ENCODE measurements at places on chromosomes 7 and 10.

DNA sequence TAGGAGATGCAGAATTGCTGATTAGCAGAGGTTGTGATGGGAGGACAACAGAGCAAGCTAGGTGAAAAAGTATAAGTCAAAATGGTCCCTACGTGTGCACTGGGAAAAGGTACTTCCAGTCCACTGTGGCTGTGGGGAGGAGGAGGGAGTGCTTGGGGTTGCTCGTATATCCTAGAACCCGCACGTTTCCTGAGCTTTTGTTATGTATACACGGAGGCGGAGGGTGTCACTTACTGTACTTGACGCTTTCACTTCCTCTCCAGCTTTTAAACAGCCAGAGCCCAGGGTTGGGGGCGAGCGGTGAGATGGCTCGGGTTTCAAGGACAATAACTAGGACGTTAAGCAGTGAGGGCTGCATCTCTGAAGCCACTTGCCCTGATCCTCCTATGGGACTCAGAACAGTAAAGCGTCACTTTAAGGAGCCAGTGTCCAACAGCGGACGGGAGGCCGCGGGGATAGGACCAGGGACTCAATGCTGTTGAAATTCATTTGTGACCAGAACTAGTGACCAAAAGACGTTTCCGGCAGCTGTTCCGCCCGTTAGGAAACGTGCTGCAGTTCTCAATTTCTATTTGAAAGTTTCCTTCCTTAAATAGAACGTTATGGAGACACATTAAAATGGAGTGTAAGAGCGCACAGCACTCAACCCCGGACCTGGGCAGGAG, 985 bp upstream of the ETV1 start:
- no peak for DNase-seq

DNA sequence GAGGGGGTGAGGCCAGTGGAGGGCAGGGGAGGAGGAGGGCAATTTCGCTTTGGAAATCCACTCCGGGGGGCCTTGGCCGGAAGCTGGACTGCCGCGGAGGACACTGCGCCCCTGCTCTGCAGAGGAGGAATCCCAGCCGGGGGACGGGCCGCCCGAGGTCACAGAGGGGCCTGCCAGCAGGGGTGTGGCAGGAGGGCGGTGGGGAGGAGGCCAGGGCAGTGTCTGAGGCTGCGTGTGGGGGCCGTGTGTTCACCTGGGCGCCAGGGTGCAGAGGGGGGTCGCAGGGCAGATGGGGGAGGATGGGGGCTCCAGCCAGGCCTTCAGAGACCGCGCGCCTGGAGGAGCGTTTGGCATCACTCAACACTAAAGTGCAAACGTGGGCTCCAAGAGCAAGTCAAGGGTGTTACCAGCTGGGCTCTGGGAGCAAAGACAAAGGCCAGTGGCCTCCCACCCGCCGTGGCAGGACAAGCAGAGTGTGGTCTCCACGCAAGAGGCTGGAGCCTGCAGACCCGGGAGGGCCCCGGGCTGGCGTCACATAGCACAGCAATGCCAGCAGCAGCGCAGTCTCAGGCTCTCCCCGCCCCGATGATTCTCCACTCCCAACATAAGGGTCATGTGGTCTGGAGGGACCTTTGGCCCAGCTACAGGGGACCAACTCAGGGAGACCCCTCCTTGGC, 45.3 kb upstream of the DNAJB6 start:
- DNase-seq: no peak

DNA sequence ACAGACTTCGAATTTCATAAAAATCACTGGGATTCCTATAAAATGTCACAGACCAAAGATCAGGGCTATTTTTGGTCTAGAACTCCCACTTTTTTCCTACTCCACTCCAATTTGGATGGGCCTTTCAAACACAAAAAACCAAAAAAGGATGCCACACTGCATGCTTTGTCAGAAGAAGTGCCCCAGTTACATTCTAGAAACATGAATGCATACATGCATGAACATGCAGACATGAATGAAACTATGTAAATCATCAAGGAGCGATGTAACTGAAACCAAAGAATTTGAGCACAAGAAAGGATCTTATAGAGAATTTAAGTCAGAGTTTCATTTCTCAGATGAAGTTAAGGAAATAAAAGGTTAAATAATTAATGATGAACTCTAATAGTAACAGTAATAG, 31.8 kb upstream of the FAM133B start:
- no peak for DNase-seq

GRCh38 chr7:156224833-156225225, 412.6 kb upstream of the SHH start:
- no peak for DNase-seq

DNA sequence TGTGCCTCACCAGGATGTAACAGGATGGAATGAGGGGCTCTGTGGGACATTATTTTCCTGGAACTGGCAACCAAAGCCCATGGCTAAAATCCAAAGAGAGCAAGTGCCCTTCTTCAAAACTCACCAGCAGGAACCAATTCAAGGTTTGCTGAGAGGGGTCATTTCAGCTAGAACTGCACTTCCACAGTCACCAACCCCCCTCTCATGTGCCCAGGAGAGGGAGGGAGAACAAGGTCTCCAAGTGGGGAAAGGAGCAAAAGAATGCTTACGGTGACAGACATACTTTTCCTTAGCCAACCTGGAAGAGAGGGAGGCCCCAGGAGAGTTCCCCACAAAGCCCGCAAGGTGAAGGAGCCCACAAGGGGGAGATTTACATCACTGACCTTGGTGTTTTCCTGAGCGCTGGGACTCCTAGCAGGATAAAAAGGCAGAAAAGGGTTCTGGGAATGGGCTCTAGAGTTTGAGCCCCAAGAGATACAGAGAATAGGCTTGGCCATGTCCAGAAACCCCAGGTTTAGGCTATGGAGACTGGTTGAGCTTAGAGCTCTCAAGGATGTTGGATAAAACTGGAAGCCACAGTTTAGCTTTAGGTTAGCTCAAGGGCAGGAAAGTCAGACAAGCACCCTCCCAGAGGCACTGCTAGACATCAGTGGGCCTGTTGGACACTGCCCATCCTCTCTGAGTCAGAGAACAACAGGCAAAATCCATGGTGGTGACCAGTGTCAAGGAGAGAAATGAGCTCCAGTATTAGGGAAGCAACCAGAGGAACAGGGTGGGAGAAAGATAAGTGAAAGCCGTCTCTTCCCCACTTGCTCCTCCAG, 63.9 kb upstream of the GHITM start:
- no peak for DNase-seq

DNA sequence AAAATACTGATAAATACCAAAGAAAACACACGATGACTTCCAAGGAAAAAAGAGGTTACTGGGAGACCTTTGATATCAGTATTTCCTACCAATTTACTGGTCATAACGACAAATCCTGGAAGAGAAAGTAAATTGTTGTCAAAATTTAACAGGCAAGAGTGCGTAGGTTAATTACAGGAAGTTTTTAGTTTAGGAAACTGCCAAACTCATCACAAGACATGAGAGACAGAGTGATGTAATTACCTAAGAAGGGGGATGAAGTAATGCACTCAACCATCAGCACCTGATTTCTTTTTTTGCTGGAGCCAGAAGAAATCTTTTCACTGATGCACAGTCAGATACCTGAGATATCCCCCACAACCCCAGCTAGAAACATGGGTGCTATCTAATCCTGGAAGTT, 16.8 kb downstream of the MACC1 start:
- DNase-seq: no peak

DNA sequence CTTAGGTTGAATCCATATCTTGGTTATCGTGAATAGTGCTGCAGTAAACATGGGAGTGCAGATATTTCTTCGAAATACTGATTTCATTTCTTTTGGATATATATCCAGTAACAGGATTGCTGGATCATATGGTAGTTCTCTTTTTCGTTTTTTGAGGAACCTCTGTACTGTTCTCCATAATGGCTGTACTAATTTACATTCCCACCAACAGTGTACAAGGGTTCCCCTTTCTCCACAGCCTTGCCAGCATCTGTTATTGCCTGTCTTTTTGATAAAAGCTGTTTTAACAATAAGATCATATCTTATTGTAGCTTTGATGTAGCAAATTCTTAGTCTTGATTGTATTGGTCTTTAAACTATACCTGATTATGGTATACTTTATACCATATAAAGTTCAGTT, 45.3 kb downstream of the ZNRF2 start:
- DNase-seq: no peak

DNA sequence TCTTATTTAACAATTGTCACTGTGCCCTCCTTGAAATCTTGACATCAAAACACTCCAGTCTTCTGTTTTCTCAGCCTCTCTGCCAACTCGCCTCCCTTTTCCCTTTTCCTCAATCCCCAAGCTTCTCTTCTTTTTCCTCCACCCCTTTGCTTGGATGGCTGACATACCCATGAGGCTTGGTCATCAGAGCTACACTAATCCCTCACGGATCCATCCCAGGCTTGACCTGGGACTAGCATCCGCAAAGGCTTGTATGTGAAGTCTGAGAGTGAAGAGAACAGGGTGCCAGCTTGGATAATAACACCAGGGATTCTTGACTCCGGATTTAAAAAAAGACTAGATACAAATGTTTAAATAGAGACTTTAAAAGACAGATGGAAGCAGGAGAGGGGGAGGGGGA, 428.8 kb upstream of the C7orf33 start:
- no peak for DNase-seq

- no peak for DNase-seq
These were observed 142.8 kb downstream of the LRRC4 start for GRCh38 chr7:127888411-127888810.

GRCh38 chr10:67837541-67838314, at the start of gene DNAJC12:
TSS of gene DNAJC12 (minus strand) at chr10:67838188. CDS start at chr10:67838011, 177 bp downstream.
- DNase-seq: no peak

DNA sequence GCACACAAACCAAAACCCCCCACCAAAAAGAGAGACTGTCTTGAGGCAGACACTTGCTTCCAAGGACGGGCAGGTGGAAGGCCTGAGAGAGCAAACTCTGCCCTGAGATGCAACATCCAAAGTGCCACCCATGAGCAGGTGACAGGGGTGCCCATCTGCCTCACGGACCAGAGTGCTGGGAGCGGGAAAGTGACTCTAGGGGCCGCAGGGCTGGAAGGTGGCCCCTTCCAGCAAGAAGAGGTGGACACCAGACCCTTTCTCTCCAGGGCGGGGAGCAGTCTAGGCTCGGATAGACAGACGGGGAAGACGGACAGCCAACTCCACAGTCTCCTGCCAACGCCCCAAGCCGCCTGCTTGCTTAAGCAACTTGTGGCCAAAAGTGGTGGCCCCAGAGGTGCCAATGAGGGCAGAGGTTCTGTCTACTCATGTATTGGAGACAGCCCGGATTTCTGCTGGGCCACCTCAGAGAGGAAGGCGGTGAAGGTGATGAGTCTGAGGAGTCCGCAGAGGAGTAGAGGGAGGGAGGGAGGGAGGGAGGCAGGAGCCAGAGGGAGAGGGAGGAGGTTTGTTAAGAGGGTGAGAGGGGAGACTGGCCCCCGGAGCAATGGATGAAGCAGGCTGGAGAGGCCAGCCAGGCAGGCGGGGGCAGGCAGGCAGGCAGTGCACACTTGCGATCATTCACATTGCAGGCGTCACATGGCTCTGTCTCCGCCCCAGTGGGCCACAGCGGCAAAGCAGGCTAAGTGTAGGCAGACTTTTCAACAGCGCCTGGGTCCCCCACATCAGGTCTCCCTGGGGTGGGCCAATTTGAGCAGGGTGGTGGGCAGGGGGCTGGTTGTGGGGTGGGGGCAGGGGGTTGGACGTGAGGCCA, 65.6 kb downstream of the SLC29A4 start:
- DNase-seq: no peak

- DNase-seq: no peak
These were observed 181.8 kb upstream of the CSTF2T start for GRCh38 chr10:51881213-51881612.

- no peak for DNase-seq
These were observed 37.2 kb downstream of the VOPP1 start for GRCh38 chr7:55534916-55535590.

- DNase-seq: no peak
These were observed 101.9 kb downstream of the EVX1 start for GRCh38 chr7:27344471-27344870.

GRCh38 chr7:44846816-44847508, 925 bp downstream of the H2AZ2 start:
- DNase-seq: no peak

DNA sequence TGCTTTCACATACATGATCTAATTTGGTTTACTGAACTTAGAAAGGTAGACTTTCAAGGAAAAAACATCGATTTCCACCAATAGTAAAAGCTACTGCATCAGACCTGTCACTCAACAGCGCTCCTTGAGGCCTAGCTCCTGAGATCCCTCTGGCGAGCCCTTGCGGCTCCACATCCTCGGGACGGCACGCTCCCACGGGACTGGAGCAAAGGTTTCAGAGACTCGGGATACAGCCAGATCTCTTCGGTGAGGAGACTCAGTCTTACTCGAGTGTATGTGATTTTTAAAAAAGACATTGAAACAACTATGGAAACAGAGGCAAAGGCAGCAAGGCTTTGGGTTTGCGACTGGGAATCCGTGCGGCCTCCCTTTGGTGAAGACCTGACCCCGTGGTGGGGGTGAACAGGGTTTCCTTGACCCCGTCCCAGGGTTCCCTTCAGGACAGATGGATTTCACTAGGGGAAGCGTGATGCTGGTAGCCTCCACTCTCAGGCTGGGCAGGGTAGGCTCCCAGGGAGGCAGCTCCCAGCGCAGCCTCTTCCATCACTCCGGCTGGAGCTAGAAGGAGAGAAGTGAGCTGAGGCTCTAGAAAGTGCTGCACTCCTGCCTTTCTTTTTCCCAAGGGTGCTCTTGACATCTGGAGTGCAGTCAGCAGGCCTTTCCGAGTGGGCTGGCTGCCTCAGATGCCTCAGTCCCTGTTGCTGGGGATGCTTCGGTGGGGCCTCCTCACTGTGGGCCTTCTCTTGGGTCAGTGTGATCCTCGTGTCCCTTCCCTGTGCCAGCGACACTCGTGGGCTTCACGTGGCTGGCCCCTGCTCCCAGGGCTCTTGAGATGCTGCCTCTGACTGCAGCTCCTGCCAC, 5.8 kb upstream of the ATP6V0E2 start:
- no peak for DNase-seq

DNA sequence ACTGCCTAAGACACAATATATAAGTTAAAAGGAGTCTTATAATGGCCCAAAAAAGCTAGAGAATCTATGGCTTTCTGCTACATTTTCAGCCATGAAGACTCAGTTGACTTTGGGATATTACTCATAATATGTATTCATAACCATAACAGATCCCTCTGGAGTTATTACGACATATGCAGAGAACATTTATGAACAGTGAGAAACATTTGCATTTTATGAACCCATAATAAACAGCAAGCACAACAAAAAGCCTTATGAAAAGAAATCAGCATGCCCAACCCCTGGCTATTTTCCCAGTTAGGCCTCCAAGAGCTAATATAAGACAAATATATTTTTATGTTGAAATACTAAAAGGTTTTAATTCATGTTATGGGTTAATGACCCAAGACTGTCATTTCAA, 52.4 kb downstream of the ARMH3 start:
- DNase-seq: no peak

All from stimulated activated CD4-positive, alpha-beta T cell treated with anti-CD3 and anti-CD28 coated beads, TNF-alpha, amount 100 ng/mL, for 1 hour (primary cell).